Stimulated activated CD8-positive, alpha-beta memory T cell treated with anti-CD3 and anti-CD28 coated beads, Interleukin-4, amount 100 ng/mL, for 48 hours (primary cell): ENCODE measurements at places on chromosomes 2 and 18.

DNA sequence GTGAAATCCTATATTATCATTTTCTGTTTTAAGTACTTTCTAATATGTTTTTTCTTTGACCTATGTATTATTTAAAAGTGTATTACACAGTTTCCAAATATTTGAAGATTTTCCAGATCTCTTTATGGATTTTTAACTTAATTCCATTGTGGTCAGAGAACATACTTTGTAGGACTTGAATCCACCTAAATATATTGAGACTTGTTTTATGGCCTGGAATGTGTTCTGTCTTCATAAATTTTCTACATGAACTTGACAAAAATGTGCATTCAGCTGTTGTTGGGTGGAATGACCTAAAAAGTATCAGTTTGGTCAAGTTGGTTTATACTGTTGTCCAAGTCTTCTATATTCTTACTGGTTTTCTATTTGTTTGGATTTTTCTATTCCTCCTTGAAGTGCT lies 33.8 kb upstream of the TMEM247 start:
- no peak for DNase-seq

DNA sequence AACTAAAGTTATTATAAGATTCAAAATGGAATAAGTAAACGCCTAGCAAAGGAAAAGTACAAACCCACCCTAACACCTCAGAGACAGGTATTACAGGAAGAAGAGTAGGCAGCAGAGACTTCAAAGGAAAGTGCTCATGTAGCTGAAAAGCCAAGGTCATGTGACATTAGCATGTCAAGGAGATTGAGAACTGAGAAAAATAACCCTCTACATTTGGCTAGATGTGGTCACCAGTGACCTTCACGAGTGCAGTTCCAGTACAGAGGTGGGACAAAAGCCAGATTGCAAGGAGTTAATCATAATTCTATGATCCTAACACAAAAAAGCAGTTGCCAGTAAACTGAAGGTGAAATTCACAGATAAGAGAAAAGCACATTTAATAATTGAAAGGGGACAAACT lies 252.7 kb downstream of the ZEB2 start:
- no peak for DNase-seq

DNA sequence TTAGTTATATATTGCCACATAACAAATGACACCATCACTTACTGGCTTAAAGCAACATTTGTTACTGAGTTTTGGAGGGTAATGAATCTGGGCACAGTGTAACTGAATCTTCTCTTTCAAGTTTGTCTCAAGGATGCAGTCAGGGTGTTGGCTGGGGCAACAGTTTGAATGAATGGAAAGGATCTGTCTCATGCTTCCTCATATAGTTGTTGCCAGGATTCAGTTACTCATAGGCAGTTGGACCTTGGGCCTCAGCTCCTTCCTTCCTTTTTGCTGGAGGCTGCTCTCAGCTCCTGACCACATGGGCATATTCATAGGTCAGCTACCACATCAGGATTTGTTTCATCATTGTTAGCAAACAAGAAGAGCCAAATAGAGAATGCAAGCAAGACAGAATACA lies 466.1 kb upstream of the MC4R start:
- no peak for DNase-seq

GRCh38 chr18:26614374-26614773 lies 66.0 kb upstream of the KCTD1 start:
- no peak for DNase-seq

DNA sequence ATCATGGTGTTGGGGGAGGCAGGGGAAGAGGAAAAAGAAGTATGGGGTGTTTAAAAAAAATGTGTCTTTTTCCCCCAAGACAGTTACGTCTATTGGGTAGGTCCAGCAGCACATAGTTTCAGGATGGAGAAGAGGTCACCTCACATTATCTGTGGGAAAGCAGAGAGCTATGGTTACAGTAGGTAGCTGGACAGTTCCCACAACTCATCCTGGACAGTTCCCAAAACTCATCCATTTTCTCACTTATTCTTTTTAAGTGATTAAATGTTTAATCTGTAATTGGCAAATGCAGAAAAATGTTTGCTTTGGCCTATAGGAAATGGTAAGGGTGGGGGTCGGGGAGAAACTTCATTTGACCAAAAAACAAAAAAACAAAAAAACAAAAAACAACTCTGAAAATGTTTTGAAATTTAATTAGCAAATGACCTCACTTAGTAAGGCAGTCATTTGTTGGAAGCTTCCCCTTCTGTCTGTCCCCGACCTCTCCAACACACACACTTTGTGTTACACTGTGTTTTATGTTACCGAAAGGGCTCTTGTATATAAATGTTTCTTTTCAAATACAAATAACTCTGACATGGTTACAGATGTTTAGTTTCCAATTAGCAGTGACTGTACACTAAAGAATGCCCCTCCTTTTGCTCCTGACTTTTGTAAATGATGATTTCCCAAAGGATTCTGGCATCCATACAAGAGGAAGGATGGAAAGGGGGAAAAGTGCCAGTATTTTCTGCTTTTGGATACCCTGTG lies 173.3 kb upstream of the ZFP36L2 start:
- no peak for DNase-seq

DNA sequence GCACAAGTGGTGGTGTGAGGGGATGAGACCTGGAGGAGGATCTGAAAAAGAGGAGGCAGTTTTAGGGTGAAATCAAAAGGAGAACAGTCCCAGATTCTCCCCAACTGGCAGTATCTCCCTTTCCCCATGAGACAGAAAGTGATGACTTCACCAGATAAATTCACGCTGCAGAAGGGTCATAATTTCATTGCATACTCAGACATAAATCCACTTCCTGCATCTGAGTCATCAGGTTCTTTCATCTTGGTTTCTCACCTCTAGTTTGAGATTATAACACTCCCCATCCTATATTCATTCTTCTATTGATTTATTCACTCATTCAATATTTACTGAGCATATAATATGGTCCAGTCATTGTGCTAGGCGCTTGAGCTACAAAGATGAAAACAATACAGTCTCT lies 64.7 kb downstream of the CCDC148 start:
- DNase-seq: no peak

DNA sequence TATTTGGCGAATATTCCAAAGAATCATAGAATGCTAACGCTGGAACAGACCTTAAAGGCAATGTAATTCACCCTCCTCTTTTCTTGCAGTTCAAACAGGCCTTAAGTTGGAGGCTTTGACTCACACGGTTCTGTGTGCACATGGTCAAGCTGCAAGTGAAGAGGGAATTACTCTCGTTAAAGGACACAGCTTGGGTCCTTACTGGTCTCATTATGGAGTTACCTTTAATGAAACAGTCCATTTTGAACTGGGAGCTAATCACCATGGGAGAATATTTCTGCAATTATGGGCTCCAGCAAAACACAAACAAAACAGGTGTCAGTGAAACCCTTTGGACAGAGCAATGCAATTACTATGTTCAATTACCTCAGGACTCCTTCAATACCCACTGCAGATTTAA lies 135.5 kb downstream of the GAREM1 start:
- DNase-seq: no peak

DNA sequence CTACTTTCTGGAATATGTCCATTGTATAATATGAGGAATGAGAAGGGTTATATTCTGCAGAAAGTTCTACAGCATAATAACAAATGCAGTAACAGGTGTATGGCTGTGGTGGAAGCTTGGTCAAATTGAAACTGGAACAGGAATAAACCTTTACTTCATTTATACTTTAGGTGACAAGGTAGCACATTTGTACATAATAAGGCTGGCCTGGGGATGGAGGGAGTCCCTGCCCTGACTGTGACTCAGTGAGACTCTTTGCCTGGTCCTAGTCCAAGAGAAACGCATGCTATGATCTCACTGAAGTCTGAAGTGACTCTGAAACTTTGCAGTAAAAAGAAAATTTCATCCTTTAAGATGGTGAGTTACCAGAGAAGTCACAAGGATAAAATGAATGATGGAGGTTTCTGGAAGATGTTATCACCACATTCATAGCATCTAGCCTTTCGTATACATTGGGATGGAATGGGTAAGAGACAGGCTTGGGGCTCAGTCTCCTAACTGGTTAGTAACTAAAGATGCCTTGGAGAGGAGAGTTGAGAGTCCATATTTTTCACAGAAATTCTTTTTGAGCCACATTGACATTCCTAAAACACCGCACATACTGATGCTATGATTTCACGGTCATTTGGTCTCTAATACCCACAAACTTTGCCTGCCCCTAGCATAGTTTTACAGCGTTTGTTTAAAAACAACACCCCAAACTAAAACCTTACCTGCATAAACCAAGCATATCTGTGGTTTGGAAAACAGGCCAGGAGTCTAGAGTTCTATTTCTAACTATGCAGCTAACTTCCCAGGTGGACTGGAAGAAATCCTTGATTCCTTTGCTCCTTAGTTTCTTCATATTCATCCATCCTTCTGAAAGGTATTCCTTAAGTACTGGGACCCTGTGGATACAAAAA lies 42.4 kb upstream of the NABP1 start:
- no peak for DNase-seq

DNA sequence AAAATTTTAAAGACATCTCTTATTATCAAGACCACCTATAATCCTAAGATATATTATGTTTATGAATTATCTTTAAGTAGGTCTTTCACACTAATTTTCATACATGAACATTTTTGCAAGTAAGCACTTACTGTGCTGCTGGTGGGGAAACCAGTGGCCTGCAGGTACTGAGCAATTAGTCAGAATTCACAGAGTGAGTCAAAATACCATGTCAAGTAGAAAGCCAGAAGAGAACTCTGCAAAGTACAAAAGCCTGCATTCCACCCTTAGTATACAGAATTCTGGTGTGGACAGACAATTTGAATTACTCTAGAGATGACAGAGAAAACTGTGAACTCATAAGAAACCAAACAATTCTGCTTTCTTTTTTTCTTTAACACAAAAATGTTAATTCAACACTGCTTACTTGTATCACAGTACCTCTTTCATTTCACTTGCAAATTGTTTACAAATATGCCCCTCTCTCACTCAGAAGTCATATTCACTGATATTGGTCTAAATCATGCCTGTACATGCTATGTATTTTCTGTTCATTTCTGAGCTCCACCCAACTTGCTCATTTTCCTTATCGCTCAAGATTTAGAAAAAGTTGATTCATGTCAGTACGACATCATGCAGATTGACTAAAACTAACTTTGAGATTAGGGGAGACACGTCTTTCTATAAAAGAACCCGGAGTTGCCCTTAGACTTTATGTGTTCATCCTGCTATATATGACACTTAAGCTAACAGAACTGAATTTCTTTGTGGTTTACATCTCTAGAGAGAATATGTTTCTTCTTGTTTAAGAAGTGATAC lies 182.9 kb downstream of the IKZF2 start:
- no peak for DNase-seq

- DNase-seq: no peak
Measured at GRCh38 chr18:22439447-22439846, 21.7 kb upstream of the CTAGE1 start.

GRCh38 chr2:29361231-29361630 lies 246.0 kb downstream of the CLIP4 start:
- DNase-seq: no peak

DNA sequence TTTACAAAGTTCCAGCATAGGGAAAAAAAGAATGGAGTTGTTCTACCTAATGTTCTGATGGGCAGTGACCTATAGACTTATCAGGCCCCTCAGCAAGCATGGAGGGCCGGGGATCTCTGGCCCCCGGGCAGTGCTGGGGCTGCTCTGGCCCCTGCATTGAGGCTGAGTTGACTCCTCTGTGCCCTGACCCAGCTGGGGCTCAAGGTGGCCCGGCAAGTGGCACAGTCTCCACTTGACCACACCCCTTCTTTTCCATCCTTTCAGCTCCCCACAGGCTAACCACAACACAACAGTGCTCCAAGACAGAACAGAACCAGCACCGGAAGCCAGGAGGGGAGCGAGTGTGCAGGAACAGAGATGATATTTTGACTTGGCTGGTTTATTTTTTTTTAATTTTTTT lies 19.9 kb downstream of the TOGARAM2 start:
- DNase-seq: no peak

DNA sequence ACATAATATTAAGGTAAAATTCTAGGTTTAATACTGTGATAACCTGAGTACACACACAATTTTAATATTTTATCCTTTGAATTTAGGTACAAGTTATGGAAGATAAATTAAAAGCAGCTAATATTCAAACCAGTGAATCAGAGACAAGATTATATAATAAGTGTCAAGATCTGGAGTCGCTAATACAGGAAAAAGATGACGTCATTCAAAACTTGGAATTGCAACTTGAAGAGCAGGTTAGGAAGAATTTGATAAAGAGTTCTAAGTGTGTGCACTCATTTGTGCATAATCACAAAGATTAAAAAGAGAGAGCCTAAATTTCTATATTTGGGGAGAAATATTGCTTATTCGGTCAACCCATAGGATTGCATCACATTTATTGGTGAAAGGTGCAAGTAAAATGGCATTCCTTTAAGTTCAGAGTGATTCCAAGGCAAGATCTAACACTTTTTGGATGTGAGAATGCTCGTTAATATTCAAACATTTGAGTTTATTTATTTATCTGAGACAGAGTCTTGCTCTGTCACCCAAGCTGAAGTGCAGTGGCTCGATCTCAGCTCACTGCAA lies 16.3 kb upstream of the C1GALT1C1L start:
- DNase-seq: no peak

- DNase-seq: no peak
Measured at GRCh38 chr2:231364961-231365810, 30.3 kb upstream of the B3GNT7 start.

GRCh38 chr2:54029721-54030395 lies 59.1 kb upstream of the PSME4 start:
- DNase-seq: no peak

DNA sequence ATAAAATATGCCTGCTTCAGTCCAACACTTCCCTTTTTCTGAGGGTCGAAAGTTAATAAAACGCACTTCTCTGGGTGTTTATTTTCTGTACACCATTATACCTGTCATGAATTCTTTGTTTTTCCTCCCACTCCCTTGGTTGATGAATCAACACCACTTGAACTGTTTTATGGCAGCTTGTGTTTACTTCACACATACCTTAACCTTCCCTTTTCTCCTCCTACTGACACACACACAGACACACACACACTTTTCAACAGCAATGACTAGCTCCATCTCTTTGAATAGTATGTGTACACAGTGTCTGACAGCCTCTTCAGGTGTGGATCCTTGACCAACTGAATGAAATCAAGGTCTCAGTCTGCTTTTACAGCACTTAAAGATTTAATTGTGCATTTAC lies 91.3 kb downstream of the SATB2 start:
- no peak for DNase-seq

DNA sequence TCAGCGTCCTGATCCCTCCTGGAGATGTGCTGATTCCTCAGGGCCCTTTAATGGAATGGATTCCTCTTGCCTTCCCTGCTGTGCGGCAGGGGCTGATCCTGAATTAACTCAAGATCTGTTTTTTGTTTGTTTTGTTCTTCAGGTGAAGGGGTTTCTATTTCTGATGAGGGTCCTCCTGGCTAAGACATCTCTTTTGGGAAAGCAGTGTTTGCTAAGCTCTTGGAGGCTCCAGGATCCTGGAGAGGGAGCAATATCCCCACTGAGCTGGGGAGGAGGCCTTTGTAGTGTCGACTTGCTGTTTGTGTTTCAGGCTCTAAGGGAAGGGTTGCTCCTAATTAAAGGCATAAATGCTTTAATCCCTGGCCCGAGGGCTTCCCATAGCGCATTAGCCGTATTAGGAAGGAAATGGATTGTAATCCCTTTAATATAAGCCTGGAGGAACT lies 65.3 kb upstream of the FOXI3 start:
- no peak for DNase-seq
